ENCODE measurements at places on chromosomes 1 and 21.

- DNase-seq: no peak
Observed at GRCh38 chr1:19357299-19357986, 45.3 kb downstream of the SLC66A1 start.

DNA sequence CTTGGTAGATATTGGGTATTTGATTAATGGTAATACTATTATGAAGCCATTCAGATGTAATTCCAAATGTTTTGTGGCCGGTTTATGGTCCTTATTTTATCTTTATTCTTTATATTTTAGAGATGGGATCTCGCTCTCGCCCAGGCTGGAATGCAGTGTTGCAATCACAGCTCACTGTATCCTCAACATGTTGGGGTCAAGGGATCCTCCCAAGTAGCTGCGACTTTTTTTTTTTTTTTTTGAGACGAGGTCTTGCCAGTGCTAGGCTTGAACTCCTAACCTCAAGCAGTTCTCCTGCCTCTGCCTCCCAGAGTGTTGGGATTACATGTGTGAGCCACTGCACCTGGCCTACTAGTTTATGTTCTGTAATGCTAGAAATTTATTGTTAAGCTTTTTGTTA is 4.7 kb downstream of the DDI2 start:
- no peak for DNase-seq

GRCh38 chr1:22447621-22448111 is 4.0 kb upstream of the ZBTB40 start:
- peak; percentile 19 for DNase-seq

DNA sequence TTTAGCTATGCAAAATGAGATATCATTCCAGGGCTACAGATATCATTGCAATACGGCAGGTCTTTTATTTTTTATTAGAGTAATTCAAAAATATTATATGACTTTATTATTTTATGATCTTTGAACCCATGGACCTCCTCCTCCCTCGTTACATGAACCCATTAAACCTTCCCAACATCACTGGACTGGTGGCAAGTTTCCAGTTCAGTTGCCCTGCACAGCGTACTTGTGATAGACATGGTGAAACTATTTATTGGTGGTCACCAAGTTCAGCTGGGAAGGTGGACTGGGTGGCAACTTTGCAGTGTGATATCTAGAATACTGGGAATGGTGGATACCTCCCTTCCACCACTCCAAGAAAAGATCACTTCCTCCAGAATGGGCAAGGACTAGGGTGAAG is 52.5 kb downstream of the SLC30A10 start:
- DNase-seq: no peak

GRCh38 chr1:56483104-56483503 is 96.3 kb downstream of the PLPP3 start:
- no peak for DNase-seq

DNA sequence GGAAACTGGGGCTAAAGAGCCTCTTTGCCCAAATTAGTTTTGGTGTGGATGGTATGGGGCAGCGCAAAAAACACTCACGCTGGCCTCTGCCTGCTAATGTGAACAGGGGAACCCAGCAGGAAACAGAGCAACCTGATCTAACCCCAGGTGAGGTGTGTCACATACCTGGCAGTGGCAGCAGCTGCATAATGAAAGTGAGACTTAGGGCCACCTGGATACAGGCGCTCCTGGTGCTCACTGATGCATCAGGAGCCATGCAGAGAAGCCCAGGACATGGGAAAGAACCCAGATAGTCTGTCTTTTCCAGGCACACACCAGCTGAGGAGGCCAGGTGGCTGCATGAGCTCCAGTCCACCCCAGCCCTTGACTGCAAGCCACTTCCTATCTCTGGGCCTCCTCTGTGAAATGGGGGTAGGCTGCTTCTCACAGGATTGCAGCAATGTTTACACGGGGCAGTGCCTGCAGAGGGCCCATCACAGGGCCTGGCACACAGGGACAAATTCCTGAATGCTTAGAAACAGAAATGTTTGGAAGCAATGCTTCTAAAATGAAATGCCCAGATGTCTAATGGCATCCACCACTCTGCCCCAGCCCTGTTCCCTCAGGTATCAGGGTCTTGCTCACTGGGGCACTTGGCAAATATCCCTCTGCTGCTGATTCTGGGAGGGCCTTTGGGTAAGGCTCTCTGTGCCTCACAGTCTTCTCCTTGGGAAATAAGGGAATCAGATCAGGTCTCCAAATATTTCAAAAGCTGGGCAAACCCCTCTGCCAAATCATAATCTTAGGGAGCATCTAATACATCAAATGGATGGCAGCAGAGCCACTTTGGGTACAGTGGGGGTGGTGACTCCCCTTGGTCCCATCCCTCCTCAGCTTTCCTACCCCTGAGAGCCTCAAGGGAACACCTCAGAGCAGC is 19.9 kb downstream of the DHCR24 start:
- no peak for DNase-seq

DNA sequence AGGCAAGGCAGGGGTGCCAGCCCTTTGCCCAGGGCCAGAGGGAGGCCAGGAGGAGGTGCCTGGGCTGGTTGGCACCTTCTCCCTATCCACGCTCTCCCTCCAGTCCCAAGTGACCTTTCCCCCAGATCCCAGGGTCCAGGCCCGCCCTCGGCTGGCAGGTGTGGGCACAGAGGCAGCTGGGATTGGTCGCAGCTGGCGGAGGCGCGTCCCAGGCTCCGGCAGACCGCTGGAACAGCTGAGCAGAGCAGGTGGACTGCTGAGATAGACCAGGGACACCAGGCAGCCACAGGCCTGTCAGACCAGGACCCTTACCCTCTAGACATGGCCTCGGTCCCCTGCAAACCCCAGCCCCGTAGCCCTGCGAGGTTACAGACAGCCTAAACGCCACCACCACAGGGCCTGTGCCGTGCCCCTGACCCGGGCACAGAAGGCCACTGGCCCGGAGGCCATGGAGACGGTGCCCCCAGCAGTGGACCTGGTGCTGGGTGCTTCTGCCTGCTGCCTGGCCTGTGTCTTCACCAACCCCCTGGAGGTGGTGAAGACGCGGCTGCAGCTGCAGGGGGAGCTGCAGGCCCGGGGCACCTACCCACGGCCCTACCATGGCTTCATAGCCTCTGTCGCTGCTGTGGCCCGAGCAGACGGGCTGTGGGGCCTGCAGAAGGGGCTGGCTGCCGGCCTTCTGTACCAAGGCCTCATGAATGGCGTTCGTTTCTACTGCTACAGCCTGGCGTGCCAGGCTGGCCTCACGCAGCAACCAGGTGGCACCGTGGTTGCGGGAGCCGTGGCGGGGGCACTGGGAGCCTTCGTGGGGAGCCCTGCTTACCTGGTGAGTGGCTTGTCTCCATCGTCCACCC is at the start of gene SLC25A34:
TSS of gene SLC25A34 (plus strand) at position 221 of the 854 bp plus-strand sequence. CDS start at position 449, 228 bp downstream.
- no peak for DNase-seq

- DNase-seq: no peak
Observed at GRCh38 chr1:27592931-27593677, 10.8 kb downstream of the AHDC1 start.

- no peak for DNase-seq
Observed at GRCh38 chr1:75502776-75503175, 108.1 kb downstream of the SLC44A5 start.

DNA sequence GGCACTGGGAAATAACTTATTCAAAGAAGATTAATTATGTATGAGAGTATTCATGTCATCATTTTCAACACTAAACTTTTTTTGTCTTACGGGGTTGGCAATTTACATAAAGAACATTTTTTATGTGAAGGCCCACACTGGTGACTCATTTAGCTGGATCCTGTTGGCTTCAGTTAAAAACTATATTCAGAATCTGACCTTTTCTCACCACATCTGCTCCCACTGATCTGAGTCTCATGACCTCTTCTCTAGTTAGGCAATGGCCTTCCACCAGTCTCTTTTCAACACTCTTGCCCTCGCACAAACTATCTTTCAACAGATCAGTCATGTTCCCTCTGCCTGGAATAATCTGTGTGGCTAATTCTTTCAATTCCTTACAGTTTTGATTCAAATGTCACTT is 53.4 kb downstream of the TMPRSS15 start:
- no peak for DNase-seq

DNA sequence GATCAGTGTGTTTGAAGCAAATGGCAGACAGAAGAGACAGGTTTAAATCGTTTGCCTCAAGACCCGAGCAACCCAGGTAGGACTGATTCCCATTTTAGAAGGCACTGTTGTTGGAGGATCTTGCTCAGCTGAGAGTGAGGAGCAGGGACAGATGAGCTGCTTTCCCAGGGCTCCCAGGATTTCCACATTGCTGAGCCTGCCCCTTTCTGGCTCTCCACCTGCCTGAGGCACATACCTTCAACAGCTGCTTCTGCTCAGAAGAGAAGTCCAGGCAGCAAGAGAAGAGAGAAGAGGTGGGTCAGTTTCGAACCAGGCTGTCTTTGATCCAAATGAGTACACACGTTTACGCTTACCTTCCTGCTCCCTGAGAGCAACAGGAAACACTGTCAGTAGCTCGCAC is 5.7 kb downstream of the TNNT2 start:
- no peak for DNase-seq

DNA sequence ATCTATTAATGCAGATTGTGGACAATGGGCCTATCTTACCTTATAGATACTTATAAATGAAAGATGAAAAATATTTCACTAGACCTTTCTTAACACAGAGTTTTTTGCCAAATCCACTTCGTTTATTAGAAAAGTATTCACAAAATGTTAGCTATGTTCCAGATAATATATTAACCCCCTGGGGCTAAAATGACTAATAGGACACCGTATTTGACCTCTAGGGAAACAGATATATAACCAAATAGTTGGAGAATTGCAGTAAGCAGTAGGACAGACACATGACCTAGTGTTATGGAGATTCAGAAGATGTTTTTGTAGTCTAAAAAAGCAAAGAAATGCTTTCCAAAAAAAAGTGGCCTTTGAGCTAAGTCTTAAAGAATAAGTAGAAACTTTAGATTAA is 106.9 kb downstream of the SEC16B start:
- DNase-seq: no peak

DNA sequence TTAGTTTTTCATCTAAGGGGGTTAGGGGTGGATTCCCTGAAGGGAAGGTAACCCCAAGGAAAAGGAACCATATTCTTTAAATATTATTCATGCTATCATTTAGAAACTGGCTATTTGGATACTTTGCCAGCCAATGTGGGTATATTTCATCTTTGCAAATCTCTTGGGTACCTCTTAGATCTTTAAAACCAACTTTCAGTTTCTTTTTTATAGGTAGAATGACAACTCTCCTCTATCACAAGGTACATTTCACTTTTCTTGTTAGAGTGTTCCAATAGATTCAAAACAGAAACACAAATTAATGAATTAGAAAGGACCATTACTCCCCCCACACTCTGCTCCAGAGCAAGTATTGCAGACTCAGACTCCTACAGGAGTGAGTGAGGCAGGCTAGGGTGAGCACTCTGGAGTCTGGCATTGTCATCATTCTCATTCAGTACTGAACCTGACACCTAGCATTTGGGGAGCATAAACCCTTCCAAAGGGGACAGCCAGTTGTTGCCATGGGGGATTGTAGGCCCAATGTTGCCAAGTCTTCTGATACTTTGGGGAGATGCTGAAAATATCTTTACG is 43.0 kb downstream of the MACO1 start:
- DNase-seq: no peak

DNA sequence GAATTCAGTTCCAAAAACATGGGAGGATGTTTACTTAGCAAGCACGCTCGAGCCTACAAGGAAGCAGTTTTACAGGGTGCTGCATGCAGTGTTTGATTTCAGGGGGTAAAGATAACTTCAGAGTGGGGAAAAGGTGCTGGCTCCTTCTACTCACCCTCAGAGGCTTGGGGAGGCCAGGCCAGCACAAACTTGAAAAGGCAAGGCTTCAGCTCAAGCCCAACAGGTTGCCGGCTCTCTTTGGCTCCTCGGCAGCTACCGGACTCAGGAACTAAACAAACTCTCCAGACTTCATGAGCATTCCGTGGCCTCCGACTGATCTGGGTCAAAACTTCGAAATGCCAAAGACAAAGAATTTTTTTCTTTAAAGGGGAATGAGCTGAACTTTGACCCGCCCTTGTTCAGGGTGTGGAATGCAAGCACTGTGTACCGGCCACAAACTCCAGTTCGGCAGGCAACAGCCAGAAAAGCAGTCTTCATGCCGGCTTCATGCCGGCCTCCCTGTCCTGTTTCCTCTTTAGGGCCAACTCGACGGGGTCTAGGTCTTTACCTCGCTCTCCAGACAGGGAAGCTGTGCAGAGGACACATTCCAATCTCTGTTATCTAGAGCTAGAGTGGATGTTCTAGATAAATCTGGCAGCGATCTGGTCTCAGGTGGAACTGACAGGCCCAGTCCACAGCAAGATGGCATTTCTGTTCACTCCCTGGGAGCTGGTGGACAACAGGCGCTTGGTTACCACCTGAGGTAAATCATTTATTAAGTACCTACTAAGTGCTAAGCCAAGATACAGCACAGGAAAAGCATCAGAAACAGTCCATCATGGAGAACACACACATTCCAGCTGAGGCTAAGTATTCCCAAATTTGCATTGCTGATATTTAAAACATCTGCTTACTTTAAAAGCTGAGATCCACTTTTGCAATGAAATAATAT is 75.0 kb downstream of the CD46 start:
- no peak for DNase-seq

GRCh38 chr1:11693024-11693590 is 1.6 kb downstream of the DRAXIN start:
- DNase-seq: no peak

DNA sequence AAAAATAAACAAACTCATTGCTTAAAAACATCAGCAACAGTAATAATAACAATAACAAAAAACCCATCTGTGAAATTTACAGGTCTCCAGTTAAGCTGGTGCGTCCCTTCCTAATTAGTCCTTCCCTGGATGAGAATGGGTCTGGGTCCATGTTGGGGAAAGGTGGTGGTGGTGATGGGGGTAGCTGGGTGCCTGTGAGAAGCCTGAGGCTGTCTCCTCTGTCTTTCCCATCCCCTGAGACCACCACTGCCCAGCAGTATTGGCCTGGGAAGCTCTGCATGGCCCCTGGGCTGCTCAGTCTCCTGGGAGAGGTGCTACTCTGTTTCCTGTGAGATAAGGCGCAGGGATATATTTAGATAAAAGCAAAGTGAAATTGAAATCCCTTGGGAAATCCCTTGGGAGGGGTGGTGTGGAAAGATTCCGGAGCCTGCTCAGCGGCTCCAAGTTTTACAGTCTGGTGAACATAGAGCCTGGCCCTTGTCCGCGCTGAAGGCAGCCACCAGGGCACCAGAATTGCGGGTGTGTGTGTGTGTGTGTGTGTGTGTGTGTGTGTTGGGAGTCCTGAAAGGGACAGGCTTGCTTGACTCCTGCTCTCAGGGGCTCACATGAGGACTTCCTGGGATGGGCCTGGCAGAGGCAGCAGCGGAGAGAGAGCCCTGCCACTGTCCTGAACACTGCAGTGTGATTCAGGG is 150.2 kb downstream of the FOXD2 start:
- no peak for DNase-seq

Measured in posterior cingulate gyrus (tissue), 11 donors.